ENCODE measurements at places on chromosomes 2 and 18.

DNA sequence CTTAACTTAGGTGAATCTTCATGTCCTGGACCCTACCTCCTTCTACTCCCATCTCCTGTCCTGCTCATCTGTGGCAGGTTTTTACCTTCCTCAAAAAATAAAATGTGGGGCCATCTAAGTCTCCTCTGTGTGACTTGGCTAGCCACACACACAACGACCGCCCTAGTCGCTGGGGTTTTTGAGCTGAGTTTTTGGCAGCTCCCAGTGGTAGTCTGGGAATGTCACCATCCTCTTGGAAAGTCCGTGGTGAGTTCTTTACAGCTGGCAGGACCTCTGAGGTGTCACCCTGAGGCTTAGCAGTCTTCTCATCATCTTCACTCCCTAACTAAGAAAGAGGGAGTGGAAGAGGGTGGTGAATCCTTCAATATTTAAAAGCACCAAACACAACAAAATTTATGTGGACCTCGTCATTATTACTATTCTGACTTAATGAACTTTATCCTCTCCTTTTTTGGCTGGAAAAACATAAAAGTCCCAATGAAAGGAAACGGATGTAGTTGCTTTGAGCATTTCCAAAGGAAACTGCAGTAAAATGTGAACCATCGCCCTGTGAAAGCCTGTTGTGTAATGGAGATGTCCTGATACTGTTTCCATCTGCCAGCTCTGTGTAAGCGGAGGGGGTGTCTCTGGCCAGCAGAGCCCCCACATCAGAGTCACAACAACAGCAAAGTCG, 78.6 kb downstream of the VAPA start:
- no peak for DNase-seq

GRCh38 chr2:151237422-151238025, 24.1 kb downstream of the RBM43 start:
- no peak for DNase-seq

DNA sequence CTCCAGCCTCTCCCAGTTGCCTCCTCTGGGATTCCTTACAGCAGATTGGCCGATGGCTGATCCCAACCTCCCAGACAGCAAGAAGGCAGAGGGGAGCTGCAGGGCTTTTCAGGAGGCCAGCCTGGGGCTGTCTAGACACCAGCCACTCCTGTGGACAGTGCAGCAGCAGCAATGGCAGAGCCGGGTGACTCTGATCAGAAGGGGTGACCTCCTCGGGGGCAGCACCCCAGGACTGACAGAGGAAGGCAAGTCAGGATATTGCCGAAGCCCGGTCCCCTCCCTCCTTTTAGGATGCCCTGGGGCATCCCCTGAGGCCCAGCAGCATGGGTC, 84.5 kb downstream of the INHBB start:
- no peak for DNase-seq

DNA sequence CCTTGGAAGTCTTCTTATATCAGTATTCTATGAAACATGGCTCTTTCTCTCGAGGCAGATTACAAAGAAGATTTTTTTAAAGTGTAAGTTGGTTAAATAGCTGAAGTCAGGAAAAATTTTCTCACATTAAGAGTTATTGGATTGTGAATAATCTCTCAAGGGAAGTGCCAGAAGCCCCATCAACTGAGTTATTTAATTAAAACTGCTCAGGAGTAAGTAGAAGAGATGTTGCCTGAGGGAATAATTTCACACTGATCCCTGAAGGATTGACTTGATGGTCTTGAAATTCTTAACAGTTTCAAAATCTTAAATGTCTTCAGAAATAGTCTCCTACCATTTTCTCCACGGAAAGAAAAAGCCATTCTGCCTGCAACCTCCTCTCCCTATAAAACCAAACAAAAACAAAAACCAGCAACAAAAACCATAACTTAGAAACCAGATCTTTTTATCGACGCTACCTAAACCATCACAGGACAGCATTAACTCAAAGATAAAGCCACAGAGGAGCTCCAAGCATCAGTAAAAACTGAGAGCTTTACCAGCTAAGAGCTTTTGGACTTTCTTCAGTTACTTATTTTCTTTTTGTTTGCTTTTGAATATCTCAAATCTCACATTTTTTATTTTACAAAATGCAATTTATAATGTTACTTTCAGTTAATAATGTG, 12.9 kb downstream of the CD226 start:
- DNase-seq = no peak

DNA sequence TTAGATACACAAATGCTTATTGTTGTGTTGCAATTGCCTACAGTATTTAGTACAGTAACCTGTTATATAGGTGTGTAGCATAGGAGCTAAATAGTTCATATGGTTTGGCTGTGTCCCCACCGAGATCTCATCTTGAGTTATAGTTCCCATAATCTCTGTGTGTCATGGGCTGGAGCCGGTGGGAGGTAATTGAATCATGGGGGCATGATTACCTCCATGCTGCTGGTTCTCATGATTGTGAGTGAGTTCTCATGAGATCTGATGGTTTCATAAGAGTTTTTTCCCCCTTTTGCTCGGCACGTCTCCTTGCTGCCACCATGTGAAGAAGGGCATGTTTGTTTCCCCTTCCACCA, 190.5 kb upstream of the SESTD1 start:
- no peak for DNase-seq

- no peak for DNase-seq
These were observed 42.7 kb downstream of the SFXN5 start for GRCh38 chr2:73028841-73029240.

GRCh38 chr18:12837747-12838146, 46.3 kb downstream of the PTPN2 start:
- no peak for DNase-seq

GRCh38 chr18:44474591-44474990, 206.1 kb upstream of the SETBP1 start:
- DNase-seq = no peak

DNA sequence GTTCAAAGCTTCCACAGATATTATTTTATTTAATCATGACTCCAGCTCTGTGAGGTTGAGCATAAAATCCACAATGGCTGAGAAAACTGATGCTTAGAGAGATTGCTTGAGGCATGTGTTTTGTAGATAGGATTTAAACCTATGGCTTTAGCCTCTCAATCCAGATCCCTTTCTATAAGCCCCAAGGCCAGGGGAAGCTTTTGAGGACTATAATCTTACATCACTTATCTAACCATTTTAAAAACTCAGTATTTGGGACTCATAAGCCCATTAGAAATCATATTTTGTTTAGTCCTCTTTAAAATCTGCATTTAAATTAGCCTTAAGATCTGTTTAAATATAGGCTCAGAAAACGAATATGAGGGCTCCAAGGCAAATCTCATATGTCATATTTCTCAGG, 135.4 kb upstream of the SERPINE2 start:
- no peak for DNase-seq

DNA sequence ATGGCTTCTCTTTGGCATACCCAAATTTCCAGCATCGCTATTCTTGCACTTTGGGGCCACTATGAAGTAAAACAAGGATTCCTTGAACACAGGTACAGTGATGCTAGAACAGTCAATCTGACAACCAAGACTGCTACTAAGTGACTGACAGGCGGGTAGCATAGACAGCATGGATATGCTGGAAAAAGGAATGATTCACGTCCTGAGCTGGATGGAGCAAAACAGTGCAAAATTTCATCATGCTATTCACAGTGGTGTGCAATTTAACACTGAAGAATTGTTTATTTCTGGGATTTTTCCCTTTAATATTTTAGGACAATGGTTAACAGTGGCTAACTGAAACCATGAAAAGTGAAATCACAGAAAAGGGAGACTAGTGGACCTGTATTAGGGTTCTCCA, 1511.2 kb upstream of the ZEB2 start:
- DNase-seq = no peak
